ENCODE measurements at places on chromosomes 7 and 10.
A peak's percentile ranks its signal among the peaks of the same experiment; 100 is the strongest.

GRCh38 chr10:69332278-69333010 is 54.1 kb downstream of the HK1 start:
- no peak for DNase-seq

GRCh38 chr7:41501466-41501865 is 201.4 kb downstream of the INHBA start:
- DNase-seq, result no peak

DNA sequence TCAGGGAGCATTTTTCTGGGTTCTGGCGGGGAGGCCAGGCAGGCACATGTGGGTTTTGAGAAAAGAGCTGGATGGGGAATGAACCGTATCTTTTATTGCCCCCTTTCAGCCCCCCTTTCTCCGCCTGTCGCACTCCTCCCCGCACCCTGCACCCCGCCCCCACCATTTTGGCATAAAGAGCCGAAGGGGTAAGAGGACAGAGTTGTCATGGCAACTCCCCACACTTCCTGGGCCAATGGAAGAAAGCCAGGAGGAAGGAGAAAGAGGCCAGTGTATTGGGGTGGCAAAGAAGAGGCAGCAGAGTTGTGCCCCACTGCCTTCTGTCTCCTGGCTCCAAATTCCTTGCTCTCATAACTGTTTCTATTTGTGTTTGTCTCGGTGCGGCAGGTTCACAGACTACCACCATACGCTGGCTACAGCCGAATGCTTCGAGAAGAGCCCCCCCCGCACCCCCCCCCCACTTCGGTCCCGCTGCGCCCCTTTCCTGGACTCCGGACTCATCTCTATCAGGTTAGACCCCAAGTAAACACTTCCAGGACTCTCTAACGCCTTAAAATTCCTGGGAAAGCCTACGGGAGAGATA is 3.4 kb downstream of the KCNIP2 start:
- no peak for DNase-seq

DNA sequence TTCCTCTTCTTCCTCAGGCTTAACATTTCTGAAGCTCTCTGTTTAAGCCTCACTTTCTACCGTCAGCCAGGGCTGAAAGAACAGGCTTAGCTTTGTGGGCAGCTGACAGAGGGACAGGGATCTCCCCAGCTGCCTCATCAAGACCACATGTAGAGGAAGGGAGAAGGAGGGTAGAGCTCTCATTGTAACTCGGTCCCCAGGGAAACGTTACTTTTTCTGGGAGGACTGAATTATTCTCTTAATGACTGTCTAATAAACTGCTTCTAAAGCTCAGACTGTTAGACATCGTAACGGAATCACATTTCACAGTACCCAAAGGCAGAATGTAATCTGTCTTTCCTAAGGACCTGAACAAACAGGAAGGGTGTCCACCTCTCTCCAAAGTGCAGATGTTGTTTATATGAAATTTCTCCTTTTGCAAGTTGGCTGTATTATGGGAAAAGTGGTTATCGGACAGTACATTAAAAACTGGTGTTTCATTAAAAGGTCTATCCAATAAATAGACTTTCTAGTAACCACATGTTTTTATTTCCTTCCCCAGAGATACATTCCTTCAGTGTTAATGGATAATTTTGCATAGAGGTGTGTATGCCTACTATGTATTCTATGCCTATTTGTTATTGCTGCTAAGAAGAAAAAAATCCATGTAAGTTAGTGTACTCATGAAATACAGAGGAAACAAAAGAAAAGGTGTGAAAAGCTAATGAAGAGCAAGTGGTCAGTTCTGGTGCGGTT is 144.2 kb downstream of the CTTNBP2 start:
- no peak for DNase-seq

DNA sequence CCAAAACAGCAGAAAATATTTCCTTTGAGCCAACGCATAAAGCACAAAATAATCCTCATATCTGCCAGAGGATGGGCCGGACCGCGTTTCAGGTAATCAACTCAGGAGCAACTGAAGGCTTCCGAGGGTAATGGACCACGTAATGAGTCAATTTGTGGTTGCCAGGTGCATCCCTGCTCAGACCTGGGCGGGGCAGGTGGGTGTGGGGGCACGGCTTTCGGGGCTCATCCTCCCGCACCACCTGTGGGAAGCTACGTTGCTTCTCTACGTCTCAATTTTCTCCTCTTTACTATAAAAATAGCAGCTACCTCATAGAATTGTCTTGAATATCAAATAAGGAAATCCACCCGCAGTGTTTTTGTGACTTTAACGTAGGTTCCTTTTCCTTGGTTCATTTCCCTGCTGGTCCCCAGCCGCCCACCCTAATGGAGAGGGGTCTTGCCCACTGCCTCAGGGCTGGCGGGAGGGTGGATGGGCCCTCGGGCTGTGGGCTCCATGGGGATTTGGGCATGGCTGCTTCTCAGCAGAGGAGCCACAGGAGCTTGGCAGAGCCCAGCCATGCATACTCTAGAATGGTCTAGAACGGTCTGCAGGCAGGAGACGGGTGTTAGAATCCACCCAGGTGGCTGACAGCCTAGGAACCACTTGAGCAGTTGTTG is 324.7 kb downstream of the ADARB2 start:
- no peak for DNase-seq

GRCh38 chr10:102230861-102231356 is 4.8 kb downstream of the ELOVL3 start:
- DNase-seq, result peak; percentile 43

DNA sequence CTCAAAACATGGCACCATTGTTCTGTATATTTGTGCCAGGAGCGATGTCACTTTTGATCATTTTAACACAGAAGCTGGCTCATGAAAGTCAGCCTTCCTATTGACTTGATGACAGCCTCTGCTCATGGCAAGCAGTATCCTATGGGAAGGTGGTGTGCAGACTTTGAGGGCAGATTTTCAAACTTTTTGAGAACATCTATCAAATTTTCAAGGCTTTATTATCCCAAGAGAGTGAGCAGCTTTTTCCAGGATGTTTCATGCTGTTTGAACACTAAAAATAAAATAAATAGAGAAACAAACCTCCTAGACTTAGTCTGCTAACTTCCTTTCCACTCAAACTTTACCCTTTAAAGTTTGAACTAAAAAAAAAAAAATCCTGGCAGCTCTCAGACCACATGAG is 20.3 kb downstream of the FAM13C start:
- DNase-seq, result no peak

GRCh38 chr10:88162852-88163251 is 299.4 kb downstream of the PTEN start:
- DNase-seq, result no peak

GRCh38 chr7:129686063-129686462 is 74.5 kb downstream of the NRF1 start:
- DNase-seq, result no peak

GRCh38 chr10:5943536-5943935 is 33.8 kb downstream of the IL15RA start:
- DNase-seq, result no peak

DNA sequence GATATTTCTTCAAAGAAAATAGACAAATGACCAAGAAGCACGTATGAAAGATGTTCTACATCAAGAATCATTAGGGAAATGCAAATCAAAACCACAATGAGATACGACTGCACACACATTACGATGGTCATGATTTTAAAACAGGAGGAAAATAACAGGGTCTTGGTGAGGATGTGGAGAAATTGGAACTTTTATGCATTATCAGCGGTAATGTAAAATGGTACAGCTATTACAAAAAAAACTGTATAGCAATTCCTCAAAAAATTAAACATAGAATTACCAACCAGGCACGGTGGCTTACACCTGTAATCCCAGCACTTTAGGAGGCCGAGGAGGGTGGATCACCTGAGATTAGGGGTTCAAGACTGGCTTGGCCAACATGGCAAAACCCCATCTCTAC is 178.8 kb upstream of the NEBL start:
- DNase-seq, result no peak

- DNase-seq, result no peak
Measured at GRCh38 chr7:102208826-102209225, 77.8 kb upstream of the SH2B2 start.

- no peak for DNase-seq
Measured at GRCh38 chr10:35409808-35410207, 73.5 kb downstream of the CCNY start.

GRCh38 chr10:87782721-87783120 is 35.3 kb downstream of the ATAD1 start:
- no peak for DNase-seq

GRCh38 chr10:75540357-75540966 is 109.0 kb downstream of the LRMDA start:
- DNase-seq, result no peak

DNA sequence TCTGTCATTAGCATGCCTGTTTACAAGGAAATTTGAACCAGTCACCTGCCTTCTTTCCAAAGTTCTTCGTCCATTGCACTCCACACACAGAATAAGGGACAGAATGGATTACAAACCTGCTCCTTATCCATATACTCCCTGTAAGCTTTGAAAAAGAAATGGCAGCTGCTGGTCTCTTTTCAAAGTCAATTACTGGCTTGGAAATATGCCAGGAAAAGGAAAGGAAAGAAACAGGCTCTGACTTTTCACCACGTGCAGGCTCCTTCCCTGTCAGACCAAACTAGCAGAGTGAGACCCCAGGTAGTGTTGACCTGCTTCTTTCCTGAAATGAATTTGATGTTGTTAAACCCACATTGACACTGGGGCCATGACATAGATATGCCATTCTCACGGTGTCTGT is 84.5 kb downstream of the LHFPL3 start:
- DNase-seq, result no peak

DNA sequence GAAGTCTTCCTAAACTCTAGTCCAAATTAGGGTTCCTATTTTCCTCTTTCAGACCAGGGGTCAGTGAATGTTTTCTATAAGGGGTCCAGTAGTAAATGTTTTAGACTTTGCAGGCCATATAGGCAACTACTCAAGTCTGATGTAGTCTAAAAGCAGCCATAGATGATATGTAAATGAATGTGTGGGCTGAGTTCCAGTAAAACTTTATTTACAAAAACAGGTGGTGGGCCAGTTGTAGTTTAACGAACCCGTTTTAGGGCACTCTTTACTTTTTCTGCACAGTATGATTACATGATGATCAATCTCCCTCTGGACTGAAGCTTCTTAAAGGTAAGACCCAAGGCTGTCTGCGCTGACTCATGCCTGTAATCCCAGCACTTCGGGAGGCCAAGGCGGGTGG is 243.6 kb downstream of the CAMK1D start:
- DNase-seq, result no peak

DNA sequence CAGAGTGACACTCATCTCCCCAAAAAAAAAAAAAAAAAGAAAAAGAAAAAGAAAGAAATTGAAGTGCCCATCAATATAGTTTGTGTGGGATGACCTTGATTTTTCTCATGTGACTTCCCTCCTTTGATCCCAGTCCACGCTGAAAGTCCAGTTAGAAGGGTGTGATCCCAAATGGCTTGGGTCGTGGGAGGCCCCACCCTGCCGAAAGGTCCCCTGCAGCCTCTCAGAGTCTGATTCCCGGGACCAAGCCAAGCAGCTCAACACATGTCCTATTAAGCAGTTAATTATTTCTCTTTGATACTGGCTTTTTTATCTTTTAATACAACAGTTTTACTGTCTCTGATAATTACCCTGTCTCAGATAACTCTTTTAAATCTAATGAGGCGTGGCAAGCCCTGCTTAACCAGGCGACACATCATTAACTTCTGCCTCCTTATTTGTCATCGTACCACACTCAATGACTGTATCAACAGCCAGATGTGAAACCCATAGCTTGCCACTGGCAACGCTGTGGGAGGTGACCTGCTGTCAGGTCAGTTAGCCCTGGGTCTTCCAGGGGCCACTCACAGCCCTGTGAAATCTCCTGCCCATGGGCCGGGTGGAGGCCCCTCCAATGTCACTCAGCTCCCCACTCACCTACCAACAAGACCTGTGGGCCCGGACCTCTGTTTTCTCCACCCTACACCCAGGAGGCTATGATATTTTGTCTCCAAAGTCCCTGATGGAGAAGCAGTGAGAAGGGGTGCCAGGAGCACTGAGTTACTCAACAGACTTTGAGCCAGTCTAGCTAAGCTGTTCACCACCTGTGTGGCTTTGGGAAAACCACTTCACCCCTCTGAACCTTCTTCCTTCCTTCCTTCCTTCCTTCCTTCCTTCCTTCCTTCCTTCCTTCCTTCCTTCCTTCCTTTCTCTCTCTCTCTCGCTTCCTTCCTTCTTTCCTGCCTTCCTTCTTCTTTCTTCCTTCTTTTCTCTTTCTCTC is 110.0 kb upstream of the SFMBT2 start:
- DNase-seq, result no peak

- DNase-seq, result no peak
Measured at GRCh38 chr7:381211-382042, 91.5 kb downstream of the FOXL3 start.

- DNase-seq, result peak; percentile 24
Measured at GRCh38 chr10:23362879-23363792, 18.5 kb upstream of the C10orf67 start.

GRCh38 chr7:130875265-130875741 is 141.3 kb upstream of the KLF14 start:
- no peak for DNase-seq

- DNase-seq, result no peak
Measured at GRCh38 chr10:70132098-70133029, at the start of gene AIFM2. Gene AIFM2 (minus strand): TSS chr10:70132825. CDS start chr10:70124084, 8,741 bp downstream.

- no peak for DNase-seq
Measured at GRCh38 chr7:108257954-108258353, 127.8 kb upstream of the LAMB4 start.

GRCh38 chr10:71274901-71275796 is 43.9 kb upstream of the SLC29A3 start:
- DNase-seq, result no peak

GRCh38 chr7:157651366-157652160 is 314.8 kb downstream of the DNAJB6 start:
- DNase-seq, result no peak

DNA sequence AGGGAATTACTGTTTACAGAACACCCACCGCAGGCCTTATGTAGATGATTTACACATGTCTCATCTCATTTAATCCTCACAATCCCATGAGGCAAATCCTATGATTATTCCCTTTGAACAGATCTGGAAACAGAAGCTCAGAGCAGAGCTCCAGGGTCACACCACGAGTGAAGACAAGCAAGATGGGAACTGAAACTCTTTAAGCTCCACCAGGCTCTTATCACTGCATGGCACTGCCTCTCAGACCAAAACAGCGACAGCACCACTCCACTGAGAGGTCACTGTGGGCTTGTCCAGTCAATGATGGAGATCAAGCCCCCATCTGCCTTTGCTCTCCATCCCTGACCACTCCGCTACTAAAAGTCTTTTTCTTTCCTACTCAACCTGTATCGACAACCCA is 5.9 kb downstream of the GRID1 start:
- DNase-seq, result no peak
